ENCODE measurements at places on chromosomes 1 and 21.

- H3K27me3 ChIP-seq: no peaks in the 10 kb centered on the region
- H3K4me3 ChIP-seq: no peak overlapping the region
- no peaks in the 10 kb centered on the region for H3K36me3 ChIP-seq
These were observed 840.7 kb upstream of the ADAMTS5 start for GRCh38 chr21:27807596-27807995.

GRCh38 chr1:16146279-16147155 lies 9.4 kb downstream of the EPHA2 start:
- H3K4me3 ChIP-seq: peak overlapping the region; percentile 56
- H3K27me3 ChIP-seq: no peaks in the 10 kb centered on the region
- H3K36me3 ChIP-seq: peaks cover 45% of the 10 kb centered on the region
- H3K4me1 ChIP-seq: peaks cover 50% of the 10 kb centered on the region
- H3K27ac ChIP-seq: peak overlapping the region; percentile 97

- DNase-seq: no peak
- no peaks in the 10 kb centered on the region for H3K4me1 ChIP-seq
- no peaks in the 10 kb centered on the region for H3K36me3 ChIP-seq
- no peak overlapping the region for H3K27ac ChIP-seq
- H3K4me3 ChIP-seq: no peak overlapping the region
These were observed 55.7 kb downstream of the PLD5 start for GRCh38 chr1:242468784-242469183.

DNA sequence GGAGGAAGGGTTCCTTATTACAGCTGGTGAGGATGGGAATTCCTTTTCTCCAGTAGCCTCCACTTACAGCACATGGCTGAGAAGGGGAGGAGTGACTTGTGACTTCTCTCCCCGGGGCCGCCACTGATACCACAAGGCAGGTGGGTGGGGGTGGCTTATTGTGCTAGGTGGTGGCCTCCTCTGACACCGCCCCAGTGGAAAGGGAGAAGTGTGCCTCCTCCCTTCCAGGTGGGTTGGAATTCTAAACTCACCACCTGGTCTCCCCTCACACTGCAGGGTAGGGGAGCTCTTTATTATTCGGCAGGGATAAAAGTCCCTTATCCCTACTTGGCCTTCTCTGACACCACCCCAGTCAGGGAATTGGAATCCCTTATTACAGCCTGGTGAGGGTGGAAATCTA lies 89.5 kb downstream of the CCDC30 start:
- DNase-seq: no peak
- no peaks in the 10 kb centered on the region for H3K27me3 ChIP-seq
- no peaks in the 10 kb centered on the region for H3K36me3 ChIP-seq
- H3K27ac ChIP-seq: no peak overlapping the region

GRCh38 chr1:230501849-230502248 lies 75.7 kb upstream of the PGBD5 start:
- DNase-seq: no peak
- H3K27me3 ChIP-seq: no peaks in the 10 kb centered on the region
- no peak overlapping the region for H3K27ac ChIP-seq
- H3K36me3 ChIP-seq: no peaks in the 10 kb centered on the region
- no peaks in the 10 kb centered on the region for H3K4me1 ChIP-seq

- no peak overlapping the region for H3K4me3 ChIP-seq
- H3K27me3 ChIP-seq: no peaks in the 10 kb centered on the region
- no peaks in the 10 kb centered on the region for H3K36me3 ChIP-seq
- no peak overlapping the region for H3K27ac ChIP-seq
- no peaks in the 10 kb centered on the region for H3K4me1 ChIP-seq
These were observed 148.6 kb downstream of the PCP4 start for GRCh38 chr21:40015818-40016217.

- no peaks in the 10 kb centered on the region for H3K27me3 ChIP-seq
- H3K27ac ChIP-seq: no peak overlapping the region
- no peaks in the 10 kb centered on the region for H3K4me1 ChIP-seq
- H3K36me3 ChIP-seq: no peaks in the 10 kb centered on the region
- DNase-seq: no peak
These were observed 20.8 kb upstream of the EPB41 start for GRCh38 chr1:28893403-28894102.

GRCh38 chr1:178530037-178530402 lies 17.1 kb downstream of the TEX35 start:
- peaks cover 18% of the 10 kb centered on the region for H3K4me1 ChIP-seq
- no peaks in the 10 kb centered on the region for H3K36me3 ChIP-seq
- peak; percentile 69 for DNase-seq
- H3K4me3 ChIP-seq: no peak overlapping the region
- H3K27me3 ChIP-seq: no peaks in the 10 kb centered on the region

- H3K36me3 ChIP-seq: no peaks in the 10 kb centered on the region
- DNase-seq: no peak
- peaks cover 3% of the 10 kb centered on the region for H3K27me3 ChIP-seq
- H3K4me3 ChIP-seq: no peak overlapping the region
- no peak overlapping the region for H3K27ac ChIP-seq
These were observed 8.8 kb downstream of the PCP4L1 start for GRCh38 chr1:161267321-161267720.

DNA sequence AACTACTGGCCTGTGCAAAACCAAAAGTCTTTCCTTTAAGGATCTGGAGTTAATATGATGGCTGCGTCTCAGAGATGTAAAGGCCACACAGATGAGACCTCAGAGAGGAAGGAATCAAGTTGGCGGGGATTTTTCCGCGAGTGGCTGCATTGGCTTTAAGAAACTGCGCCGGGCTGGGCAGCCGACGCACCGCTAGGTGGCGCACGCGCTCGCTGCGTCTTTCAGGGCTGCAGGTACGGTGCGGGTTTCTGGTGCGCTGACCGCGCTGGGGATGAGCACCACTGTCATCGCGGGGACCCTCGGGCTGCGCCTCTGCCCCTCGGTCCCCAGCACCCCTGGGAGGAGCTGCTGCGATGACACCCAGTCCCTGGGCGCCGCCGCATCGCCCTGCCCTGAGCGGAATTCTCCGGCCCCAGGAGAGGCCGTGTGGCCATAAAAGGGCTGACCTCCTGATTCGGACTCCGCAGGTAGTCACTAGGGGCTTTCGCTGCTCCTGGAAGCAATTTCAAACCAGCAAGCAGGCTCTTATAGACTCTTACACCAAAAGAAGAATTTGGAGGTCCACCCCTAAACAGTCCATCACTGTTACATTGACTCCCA lies 241.0 kb downstream of the KCNJ6 start:
- no peaks in the 10 kb centered on the region for H3K36me3 ChIP-seq
- peak; percentile 49 for DNase-seq
- no peak overlapping the region for H3K4me3 ChIP-seq
- H3K4me1 ChIP-seq: no peaks in the 10 kb centered on the region
- H3K27me3 ChIP-seq: no peaks in the 10 kb centered on the region

- H3K27ac ChIP-seq: no peak overlapping the region
- no peaks in the 10 kb centered on the region for H3K27me3 ChIP-seq
- H3K4me1 ChIP-seq: no peaks in the 10 kb centered on the region
- H3K36me3 ChIP-seq: no peaks in the 10 kb centered on the region
- no peak for DNase-seq
These were observed 10.9 kb upstream of the CFH start for GRCh38 chr1:196640976-196641375.

DNA sequence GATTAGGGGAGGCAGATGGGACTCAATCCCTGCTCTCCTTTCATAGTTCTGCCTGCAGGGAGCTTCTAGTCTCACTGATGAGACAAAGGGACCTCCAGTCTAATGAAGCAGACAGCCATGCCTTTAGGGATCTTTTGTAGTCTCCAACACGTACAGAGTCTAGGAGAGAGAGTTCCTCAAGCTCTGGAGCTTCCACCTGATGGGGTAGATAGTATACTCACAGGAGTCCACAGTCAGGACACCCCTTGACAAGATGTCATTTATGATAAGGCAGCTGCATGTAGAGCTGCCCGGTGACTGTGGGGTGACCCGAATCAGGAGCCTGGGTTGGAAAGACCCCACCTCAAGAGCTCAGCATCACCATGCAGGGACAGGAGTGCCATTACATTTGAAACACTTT lies 55.3 kb upstream of the CNTN2 start:
- H3K4me1 ChIP-seq: no peaks in the 10 kb centered on the region
- H3K36me3 ChIP-seq: peaks cover 2% of the 10 kb centered on the region
- no peak for DNase-seq
- H3K27ac ChIP-seq: no peak overlapping the region

Measured in fibroblast of lung (primary cell).